ENCODE measurements at places on chromosomes 16 and 17.

DNA sequence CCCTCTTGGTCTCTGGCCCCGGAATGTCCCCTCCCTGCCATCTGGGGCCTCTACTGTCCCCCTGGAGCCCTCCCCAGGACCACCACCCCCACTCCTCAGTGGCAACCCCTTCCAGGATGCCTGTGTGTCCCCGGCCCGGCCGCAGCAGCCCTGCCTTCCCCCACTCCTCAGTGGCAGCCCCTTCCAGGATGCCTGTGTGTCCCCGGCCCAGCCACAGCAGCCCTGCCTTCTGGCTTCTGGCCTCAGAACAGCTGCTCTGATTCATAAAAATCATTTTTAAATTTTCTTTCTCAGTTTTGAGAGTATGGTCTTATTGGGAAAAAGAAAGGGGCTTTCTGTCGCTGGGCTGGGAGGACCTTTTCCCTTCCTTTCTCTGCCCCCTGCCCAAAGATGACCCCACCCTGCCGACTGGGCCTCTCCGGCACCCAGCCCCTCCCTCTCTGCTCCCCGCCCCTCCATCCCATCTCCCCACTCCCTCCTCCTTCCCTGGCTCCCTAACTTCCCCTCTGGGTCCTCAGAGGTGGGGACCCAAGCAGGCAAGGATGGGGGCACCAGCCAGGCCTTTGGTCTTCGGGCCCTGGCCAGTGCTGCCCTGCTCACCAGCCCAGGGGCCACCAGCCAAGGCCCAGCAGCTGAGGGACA, 40.5 kb downstream of the BAHCC1 start:
- no peak for DNase-seq

DNA sequence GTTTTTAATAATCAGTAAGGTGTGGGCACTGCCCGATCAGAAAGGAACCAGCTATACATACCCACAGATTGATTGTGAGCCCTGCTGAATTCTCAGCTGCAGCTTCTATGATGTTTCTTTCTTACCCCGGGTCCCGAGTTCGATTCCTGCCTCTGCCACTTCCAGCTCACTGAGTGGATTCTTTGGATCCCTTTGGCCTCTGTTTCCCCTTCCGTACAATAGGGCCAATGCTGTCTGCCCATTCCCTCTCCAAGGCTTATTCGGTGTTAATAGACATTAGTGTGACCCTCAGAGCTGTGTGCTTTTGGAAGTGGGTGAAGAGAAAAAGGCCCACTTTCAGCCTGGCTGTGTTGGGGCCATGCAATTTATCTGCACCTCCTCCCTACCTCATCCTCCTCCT, 115.8 kb downstream of the IRX5 start:
- DNase-seq, result no peak

DNA sequence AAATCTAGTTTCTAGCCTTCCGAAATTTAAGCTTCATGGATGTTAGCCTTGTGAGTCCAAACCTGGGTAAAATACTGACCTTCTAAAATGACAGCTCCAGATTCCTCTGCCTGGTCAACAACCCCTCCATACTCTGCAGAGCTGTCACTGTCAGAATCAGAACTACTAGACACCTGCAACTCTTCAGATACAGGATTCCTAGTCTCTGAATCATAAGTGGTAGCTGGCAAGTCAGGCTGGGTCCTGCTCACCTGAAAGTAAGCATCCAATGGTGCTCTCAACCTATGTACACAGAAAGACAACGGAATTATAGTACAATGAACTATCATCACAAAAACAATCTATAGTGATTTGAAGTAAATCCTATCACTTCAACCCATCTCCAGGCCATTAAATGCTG, 14.8 kb downstream of the RFWD3 start:
- DNase-seq, result no peak

- DNase-seq, result no peak
Measured at GRCh38 chr17:62581764-62582163, 45.7 kb upstream of the MRC2 start.
